ENCODE measurements at places on chromosomes 12 and 14.

- DNase-seq: no peak
Observed at GRCh38 chr12:72509891-72510290, 237.7 kb downstream of the TRHDE start.

GRCh38 chr14:42517806-42518500, 911.3 kb downstream of the LRFN5 start:
- no peak for DNase-seq

DNA sequence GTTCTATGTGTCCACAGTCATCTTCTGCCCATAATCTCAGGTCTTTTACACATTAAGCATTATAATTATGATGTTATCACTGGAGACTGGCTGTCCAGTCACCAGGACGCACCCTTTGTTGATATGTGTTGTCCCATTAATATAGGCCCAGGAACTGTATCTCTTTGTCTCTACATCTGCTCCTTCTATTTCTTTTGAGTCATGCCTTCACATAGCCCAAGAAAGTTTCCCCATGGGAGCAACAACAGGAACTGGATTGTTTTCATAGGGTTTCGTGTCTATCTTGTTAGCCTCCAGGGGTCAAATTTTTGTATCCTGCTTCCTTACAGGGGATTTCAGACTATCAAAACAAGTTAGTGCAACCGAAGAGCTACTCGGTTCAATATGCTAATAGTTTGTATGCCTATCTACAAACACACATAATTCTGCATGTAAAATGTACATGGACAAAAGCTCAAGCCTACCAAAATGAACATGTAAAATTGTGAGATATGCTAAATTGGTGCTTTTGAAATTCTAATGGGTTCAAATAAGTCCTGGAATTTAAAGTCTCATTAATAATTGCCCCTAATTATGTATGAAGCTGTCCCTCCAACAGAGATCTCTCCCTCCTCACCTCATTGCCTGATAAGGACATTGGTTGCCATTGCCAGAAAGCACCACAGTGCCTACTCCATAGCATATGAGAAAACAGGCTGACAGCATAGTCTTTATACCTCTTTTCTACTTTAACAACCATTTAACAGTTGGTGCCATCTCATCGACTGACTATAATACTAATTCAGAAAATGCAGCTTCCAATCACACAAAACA, 99.8 kb upstream of the DIO2 start:
- no peak for DNase-seq

DNA sequence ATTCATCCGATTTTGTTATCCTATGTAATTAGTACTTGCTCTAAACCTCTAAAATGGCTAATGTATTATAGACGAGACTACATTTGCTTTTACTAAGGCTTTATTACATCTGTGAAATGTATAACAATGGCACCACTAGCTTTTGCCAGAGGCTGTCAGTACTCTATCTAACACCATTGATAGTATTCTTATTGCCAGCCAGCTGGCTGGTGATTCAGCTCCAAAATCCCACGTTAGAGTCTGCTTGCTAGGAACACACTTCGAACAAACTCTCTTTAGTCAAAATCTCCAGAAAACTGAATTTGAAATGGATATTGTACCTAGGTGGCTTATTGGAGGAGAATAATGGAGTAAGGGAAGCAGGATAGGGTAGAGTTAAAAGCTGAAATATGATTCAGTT, 839.2 kb downstream of the SLC6A15 start:
- no peak for DNase-seq

DNA sequence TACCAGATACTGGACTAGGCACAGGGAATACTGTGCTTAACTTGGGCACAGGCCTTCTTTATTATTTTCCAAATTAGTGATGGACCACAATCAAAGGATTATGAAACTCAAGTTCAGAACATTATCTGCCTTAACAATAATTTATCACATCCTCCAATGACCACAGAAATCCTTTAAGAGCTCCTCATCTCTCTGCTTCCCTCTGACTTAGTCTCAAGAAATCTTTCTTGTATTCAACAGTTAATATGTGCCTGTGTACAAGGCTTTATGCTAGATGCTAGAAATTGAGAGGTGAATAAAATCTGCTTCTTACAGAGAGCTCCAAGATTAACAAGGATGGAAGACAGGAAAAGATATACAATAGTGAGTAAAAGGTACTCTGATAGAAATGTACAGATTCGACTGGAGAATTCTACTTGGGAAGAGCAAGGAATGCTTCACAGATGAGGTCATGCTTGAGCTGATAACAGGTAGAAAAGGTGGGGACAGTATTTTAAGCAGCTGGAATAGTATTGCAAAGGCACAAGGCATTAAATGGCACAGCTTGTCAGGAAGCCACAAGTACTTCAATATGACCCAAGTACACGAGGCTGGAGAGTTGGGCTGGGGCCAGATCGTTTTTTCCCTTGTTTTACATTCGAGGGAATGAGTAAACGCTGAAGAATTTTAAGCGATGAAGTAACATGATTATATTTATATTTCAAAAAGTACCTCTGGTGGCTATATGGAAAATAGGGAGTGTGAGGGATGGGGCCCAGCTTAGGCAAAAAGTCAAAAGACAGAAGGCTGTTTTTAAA, 55.1 kb upstream of the ARID2 start:
- no peak for DNase-seq

GRCh38 chr12:57475271-57476161, 4.2 kb downstream of the ARHGAP9 start:
- DNase-seq: no peak

DNA sequence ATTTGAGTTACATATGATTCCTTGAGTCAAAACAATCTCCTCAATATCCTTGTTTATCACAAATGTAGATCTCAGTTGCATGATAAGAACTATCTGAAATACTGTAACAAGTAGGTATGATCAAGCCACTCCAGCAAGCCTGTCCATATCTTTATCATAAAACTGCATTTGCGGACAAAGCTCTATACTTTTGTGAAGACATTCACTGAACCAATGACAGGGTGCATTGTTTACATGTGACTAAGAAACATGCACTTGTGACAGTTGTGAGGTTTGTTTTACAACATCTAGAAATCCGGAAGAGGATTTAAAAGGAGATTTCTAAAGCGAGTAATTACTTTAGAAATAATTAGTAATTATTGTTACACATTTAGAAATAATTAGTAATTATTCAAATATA, 111.7 kb downstream of the PPP2R5E start:
- no peak for DNase-seq

DNA sequence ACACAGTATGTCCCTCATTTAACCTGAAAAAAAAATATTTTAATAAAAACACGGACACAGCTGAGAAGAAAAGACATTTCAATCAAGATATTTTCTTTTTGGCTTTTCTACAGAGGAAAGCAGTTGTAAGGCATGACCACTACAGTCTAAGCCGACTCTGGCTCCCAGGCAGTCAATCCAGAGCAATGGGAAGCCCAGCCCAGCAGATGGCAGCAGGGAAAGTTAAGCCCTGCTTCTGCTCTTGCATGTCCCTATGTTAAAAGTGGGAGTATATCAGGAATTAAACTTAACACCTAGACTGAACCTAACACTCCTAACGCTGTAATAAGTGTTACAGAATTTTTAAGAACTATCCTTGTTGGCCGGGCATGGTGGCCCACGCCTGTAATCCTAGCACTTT, 19.5 kb upstream of the HAL start:
- no peak for DNase-seq
